ENCODE measurements at places on chromosomes 3 and 15.

DNA sequence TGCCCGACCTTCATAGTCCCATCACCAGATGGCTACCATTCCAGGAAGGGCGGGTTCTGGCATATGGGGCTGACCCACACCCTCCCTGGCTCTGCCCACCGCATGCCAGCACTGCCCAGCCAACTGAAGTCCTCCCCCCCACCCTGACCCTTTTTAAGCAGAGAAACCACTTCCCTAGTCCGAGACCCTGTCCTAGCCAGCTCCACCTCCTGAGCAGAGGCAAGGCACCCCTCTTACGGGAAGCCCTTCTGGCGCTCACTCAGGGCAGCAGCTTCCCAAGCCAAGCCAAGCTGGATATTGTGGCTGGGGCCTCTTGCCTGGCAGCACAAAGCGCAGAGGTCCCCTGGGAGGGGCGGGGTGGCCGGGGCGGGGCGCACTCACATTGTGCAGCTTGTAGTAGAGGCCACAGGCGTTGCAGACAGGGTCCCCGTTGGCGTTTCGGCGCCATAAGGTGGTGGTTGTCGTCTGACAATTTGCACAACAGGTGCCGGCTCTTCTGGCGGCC, 11.5 kb downstream of the GATA2 start:
- DNase-seq, result peak; percentile 88

GRCh38 chr3:154356009-154356408, 31.7 kb upstream of the DHX36 start:
- DNase-seq, result no peak

- DNase-seq, result peak; percentile 37
Observed at GRCh38 chr3:187719628-187720336, 17.4 kb upstream of the RTP2 start.

GRCh38 chr3:130963878-130964277, 62.7 kb downstream of the ASTE1 start:
- DNase-seq, result no peak

GRCh38 chr15:70267879-70268278, 170.2 kb upstream of the TLE3 start:
- no peak for DNase-seq

- DNase-seq, result no peak
Observed at GRCh38 chr15:58235961-58236360, 97.8 kb downstream of the AQP9 start.

DNA sequence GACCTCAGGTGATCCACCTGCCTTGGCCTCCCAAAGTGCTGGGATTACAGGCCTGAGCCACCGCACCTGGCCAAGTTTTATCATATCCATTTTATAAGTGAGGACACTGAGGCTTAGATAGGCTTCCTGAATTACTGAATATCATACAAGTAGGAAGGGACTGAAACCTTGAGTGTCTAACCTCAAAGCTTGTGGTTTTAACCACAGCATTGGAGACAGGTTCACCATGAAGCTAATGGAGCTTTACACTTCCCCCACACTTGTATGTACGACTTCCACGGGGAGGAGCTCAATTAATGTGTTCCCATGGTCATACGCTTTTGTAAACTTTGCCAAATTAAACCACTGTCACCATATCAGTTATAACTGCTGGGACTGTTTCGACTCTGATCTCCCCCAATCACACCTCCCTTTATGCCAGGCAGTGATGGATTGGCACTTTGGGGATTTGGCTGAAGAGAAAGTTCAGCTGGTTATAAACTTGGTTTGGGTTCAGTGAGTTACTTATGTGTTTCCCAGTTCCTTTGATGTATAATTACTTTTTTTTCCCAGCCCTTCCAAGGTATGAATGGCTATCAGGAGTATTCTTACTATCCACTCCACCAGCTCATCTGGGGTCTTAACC, 38.4 kb upstream of the MEIS2 start:
- no peak for DNase-seq

GRCh38 chr3:94036909-94037507, 8.6 kb upstream of the STX19 start:
- peak; percentile 42 for DNase-seq

GRCh38 chr15:77657634-77658238, 25.0 kb upstream of the LINGO1 start:
- no peak for DNase-seq

GRCh38 chr3:185340751-185341150, 22.2 kb upstream of the MAP3K13 start:
- DNase-seq, result no peak

- no peak for DNase-seq
Observed at GRCh38 chr3:71309342-71309741, 274.2 kb downstream of the FOXP1 start.

DNA sequence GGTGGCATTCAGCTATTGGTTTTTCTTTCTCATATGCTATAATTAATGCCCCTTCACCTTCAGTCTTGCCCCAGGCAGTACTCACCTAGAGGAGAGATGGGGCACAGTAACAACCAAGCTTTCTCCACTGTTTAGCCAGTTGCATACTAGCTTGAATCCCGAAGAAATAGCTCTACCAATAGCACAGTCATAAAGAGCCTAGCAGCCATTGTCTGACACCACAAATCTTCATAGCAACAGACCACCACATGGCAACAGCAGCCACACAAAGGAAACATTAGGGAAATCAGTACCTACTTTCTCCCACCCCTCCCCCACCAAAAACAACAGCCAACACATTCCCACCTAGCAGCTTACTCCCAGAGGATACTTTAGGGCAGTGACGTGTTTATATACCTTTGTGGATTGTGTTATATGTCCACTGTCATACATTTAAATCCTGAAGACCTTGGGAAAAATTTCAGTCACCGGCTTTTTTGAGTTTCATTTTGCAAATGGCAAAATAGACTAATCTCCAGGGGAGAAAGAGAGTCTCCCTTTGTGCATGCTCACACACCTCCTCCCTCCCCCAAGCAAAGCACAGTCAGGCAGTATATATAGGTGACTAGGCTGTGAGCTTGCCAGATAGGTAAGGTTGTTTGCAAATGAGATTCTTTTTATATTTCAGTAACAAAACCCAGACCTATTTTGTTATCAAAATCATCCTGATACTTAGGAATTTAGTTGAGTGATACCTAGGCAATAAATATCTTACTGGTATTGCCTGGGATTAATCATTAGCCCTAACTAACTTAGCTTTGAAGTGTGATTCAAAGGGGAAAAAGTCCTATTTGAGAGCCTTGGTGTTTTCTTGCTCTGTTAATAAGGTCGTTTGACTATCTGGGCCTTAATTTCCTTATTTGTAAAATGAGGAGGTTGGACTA, 140.6 kb downstream of the RBPMS2 start:
- peak; percentile 46 for DNase-seq

GRCh38 chr3:177468331-177468730, 271.0 kb upstream of the TBL1XR1 start:
- DNase-seq, result no peak

- DNase-seq, result no peak
Observed at GRCh38 chr3:119676020-119676419, 1.2 kb downstream of the COX17 start.

- DNase-seq, result no peak
Observed at GRCh38 chr3:173796890-173797289, 399.3 kb downstream of the NLGN1 start.
